ENCODE measurements at places on chromosomes 6 and 20.

- DNase-seq, result no peak
Measured at GRCh38 chr6:150922137-150922536, 56.6 kb downstream of the MTHFD1L start.

- no peak for DNase-seq
Measured at GRCh38 chr6:149482545-149483333, 2.1 kb downstream of the ZC3H12D start.

GRCh38 chr6:78910591-78911171 is 43.3 kb downstream of the IRAK1BP1 start:
- no peak for DNase-seq

DNA sequence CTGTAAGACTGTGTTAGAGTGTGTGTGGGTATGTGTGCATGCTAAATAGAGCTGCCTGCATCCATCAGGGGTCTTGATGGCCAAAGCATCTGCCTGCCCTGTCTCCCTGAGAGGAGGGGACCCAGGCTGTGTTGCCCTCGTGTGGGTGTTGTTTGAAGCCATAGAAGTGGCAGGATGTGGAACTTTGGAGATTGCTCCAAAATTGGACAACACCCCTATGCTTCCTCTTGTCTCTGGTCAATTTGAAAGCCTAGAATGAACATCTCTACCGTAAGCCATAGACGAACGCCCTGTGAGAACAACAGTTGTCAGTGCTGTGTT is 82.6 kb downstream of the ASXL1 start:
- DNase-seq, result no peak

- no peak for DNase-seq
Measured at GRCh38 chr20:3194617-3195280, 9.7 kb downstream of the DDRGK1 start.

DNA sequence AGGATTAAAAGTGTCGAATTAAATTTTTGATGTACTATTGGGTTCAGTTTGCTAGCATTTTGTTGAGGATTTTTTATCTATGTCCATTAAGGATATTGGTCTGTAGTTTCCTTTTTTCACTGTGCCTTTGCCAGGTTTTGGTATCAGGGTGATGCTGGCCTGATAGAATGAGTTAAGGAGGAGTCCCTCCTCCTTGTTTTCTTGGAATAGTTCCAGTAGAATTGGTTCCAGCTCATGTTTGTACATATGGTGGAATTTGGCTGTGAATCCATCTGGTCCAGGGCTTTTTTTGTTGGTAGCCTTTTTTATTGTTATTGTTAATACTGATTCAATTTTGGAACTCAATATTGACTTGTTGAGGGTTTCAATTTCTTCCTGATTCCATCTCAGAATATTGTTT is 141.8 kb downstream of the SIM1 start:
- no peak for DNase-seq

- no peak for DNase-seq
Measured at GRCh38 chr6:145587334-145587733, 148.0 kb downstream of the EPM2A start.

DNA sequence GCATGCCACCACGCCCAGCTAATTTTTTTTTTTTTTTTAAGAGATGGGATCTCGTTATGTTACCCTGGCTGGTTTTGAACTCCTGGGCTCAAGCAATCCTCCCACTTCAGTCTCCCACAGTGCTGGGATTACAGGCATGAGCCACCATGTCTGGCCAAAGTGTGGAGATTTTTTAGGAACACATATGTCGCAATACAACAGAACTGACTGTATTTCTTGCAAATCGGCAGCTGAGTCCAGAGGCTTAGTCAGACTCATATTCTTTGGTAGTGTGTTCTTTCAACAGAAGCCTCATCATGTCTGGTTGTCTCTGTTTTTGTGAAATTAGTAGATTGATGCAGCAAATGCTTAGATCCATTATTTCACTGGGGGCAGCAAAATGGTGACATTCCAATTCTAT is 23.9 kb upstream of the CD164 start:
- DNase-seq, result no peak

DNA sequence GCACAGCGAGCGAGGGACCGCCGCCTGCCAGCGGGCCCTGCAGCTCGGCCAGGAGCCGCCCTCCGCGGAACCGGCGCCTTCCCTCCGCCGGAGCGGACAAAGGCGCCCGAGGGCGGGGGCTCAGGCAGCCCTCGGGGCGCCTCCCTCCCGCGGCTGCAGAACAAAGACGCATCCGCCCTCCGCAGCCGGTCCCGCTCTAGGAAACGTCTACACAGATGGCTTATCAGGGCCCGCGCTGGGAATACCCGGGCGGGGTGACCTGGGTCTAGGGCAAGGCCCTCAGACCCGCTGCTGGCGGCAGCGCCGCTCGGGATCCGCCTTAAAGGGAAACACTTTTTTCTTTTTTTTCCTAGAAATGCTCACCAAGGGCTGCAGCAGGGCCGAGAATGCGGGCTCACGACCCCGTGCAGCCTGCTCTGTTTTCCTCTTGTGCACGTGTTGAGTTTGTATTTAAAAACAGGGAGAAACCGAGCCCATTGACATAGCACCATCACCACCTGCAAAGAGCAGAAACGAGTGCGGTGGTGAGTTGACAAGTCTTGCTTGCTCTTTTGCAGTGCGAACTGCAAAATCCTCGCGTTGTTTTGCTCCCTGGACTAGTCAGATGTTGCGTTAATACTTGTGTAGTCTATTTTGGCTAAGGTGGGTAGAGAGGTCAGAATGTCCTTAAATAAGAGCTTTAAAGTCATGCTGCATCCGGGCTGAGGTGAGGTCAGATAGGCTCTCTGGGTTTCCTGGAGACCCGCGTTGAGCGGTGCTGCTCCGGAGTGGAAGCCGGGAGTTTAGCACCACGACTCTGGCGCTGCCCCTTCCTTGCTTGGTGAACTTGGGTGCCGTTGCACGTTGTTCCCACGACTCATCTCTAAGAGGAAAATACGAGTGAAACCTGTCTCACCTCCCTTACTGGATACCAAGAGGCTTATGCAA is 1.1 kb upstream of the RPS6KA2 start:
- DNase-seq, result no peak

DNA sequence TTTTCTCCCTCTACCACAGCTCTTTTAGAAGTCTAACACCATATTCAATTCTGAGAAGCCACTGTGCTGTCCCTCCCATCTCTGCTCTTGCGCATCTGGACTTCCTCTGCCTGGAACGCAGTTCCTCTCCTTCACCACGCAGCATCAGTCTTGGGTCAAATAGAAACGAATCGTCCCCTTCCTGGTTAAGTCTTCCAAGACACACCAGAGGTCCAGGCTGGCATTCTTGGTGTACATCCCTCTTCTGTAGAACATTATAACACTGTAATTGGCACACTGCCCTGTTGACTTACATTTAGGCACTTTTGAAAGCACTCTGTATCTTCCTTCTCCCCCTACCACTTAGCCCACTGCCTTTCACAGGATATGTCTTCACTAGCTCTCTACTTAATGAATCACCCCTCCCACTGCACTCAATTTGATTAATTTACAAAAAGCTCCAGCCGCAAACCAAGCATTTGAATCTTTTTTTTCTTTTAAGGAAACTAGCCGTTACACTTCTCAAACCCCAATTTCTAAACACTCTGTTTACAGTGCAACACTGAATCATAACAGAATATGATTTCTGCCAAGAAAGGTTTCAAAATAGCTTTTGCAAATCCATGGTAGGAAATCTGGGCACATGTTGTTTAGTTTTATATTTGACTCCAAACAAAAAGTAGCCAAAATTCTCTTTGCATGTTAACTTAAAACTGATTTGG is 140.8 kb upstream of the CARMIL1 start:
- peak; percentile 80 for DNase-seq

DNA sequence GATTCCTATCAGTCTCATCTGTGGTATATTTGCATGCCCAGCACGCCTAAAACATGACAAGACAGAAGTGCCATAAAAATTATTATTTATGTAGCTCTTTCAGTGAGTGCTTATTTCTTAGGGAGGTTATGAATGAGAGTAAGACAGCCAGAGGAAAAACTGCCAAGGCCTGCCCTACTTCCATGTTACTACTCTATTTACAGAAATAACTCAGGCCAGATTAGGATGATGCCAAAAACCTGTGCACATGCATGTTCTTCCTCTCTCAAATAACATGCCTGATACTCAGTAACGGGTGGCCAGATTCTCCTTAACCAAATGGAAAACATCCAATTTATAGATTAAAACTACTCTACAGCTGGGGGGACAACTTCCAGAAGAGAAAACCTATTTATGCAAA is 45.7 kb downstream of the ILRUN start:
- no peak for DNase-seq

DNA sequence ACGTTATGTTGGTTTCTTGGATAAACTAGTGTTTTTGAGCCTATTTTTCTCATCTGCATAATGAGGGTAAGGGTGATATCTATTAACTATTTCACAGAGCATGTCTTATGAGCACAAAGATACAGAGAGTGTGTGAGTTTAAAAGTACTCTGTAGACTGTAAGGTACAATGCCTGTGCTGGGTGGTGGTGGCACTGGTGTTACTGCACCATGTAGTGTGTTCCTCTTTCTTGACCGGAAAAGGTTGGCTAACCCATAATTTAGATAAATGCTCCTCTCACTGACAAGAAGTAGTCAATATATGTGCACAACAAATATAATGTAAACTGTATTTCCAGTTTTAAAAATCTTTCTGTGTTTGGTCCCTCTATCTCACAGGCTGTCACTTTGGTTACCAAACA is 116.2 kb upstream of the MMS22L start:
- DNase-seq, result no peak

- DNase-seq, result no peak
Measured at GRCh38 chr6:160931378-160932310, 59.9 kb upstream of the MAP3K4 start.

DNA sequence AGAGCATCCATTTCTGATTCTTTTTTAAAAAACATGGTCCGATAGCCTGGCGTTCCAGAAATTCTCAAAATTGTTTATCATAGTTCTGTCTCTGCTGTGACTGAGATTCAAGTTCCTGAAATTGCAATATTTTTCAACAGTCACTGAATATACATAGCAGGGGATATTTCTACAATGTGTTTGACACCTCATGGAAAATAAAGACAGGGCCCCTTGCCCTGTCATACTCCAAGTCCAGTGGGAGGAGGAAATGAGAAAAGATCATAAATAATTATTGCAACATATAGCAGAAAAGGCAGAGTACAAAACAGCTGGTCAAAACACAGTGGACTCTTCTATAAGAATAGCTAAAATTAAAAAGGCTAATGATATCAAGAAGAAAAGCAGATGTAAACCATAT is 234.8 kb upstream of the SPTLC3 start:
- no peak for DNase-seq

- DNase-seq, result no peak
Measured at GRCh38 chr20:62479156-62479555, 3.4 kb upstream of the GATA5 start.

- no peak for DNase-seq
Measured at GRCh38 chr6:148984531-148985056, 237.8 kb downstream of the UST start.

GRCh38 chr6:7535498-7535897 is 6.0 kb upstream of the DSP start:
- DNase-seq, result no peak

DNA sequence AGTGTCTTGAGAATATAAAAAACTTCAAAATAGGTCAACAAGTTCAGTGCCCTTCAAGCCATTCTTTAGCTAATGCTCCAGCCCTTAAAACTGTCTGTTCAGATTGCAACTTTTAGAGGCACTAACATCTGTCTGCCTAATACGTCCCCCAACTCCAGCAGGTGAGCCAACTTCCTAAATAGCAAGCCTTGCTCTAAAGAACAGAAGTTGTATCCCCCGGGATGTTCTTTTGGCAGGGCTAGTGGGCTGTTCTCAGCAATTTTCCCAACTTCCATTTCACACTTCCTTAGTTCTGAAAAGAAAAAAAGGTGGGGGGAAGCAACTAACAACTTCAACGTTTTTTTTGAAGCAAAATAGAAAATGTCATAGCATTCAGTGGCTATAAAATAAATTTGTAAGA is 290.0 kb upstream of the PTCHD4 start:
- no peak for DNase-seq

- DNase-seq, result no peak
Measured at GRCh38 chr6:89186762-89187161, 30.4 kb downstream of the GABRR1 start.

GRCh38 chr6:149095842-149096241 is 221.7 kb upstream of the TAB2 start:
- DNase-seq, result no peak

DNA sequence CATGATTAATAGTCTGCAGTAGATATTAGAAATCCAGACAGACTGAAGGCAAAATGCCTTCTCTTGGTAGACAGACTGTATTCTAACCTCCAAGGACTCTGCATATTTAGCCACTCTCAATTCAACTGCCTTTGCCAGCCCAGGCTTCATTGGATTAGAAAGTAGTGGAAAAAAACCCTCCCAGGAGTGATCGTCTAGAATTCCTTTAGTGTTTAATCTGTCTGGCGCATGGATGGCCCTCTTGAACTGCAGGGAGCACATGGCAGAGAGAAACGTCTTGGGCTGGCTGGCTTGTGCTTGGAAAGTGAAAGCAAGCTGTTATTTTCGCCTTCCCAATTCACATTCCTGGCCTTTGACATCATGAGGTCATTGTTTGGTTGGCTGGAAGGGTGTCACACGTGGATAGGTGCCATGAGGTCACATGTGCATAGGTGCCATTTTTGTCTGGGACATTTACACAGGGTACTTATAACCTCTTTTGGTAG is 30.9 kb upstream of the NEDD9 start:
- peak; percentile 94 for DNase-seq

- DNase-seq, result no peak
Measured at GRCh38 chr6:7707787-7708186, 18.1 kb upstream of the BMP6 start.

- DNase-seq, result no peak
Measured at GRCh38 chr6:115194981-115195638, 852.3 kb upstream of the HS3ST5 start.

GRCh38 chr6:162017536-162017935 is 710.0 kb downstream of the PRKN start:
- DNase-seq, result no peak

DNA sequence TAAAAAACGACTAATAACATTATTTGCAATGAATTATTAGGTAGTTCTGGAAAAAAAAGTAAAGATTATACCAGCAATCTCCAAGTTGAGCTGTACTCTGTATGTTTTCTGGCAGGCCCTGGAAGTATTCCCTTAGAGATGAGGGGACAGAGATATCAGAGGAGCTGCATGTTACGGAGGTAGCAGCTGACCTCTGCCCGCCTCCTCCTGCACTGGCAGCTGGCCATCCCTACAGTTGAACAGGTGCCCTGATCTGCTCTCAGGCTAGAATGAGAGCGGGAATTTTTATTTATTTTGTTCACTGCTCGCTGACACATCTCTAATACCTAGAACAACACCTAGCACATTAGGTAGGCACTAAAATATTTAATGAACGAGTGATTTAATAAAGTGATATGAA is 23.1 kb downstream of the FBXL4 start:
- no peak for DNase-seq

DNA sequence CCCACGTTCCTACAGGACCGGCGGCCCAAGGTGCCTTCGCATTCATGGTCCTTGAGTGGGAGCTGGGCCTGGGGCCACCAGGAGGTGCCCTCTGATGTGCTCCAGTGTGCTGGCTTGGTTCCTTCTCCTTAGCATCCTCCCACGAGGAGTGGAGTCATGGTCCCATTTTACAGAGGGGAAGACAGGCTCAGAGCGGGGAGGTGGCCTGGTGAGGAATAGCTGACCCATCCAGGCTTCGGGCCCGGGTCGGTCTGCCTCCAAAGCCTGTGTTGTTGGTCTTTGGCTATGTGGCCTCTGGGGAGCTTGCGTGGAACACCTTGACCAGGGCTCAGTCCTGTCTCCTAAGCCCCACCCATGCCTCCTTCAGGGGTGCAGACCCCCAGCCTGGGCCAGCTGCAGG is 22.8 kb downstream of the RBM38 start:
- DNase-seq, result no peak

GRCh38 chr6:160519133-160519532 is 144.9 kb downstream of the LPA start:
- no peak for DNase-seq
